GM06990 (cell line): ENCODE measurements at places on chromosomes 4 and X.

- no peak for DNase-seq
Observed at GRCh38 chr4:119517361-119518229, 111.0 kb downstream of the PDE5A start.

DNA sequence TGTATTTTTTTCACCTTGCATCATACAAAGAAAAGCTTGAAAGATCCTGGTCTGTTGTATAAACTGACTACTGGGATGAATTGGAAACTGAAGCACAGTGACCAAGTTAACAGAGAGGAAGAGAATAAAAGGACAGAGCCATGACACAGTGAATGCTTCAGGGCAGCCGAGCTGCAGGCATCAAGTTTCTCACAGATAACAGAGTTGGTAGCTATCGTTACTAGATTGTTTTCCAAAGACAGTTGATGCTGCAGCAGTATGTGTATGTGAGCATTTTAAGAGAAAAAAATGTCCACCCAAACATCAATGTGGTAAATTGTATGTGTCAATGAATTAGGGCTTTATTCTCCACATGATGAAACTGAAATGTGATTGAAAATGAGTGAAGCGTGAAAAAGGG, 1032.7 kb downstream of the ADGRL3 start:
- no peak for DNase-seq

DNA sequence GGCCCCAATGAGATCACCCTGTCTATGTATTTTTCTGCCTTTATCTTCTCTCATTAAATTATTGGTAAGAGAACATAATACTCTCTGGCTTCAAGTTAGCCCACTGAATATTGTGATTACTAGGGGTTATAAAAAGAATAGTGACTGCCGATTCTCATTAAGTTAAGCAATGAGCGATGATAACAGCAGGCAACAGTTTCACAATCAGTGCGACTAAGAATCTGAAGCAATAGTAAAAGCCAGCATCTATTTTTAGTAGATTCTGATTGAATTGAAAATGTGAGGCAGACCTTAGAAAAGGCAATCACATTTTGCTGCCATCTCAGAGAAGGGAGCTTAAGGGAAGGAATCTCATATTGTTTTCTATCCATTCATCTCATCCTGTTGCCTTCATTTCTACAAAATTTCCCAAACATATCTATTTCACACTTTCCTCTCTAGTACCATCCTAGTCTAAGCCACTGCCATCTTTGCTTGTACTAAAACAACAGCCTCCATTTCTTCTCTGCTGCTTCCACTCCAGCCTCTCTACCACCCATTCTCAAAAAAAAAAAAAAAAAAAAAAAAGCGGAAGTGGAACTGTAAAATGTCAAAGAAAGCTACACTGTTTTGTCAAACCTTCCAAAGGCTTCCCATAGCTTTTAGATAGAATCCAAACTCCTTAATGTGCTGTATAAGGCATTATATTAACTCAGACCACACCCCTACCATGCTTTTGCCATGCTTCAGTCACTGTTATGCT, 17.4 kb downstream of the GABRA4 start:
- DNase-seq = peak; percentile 69

- DNase-seq = no peak
Observed at GRCh38 chr4:174714393-174715211, 114.4 kb downstream of the GLRA3 start.

DNA sequence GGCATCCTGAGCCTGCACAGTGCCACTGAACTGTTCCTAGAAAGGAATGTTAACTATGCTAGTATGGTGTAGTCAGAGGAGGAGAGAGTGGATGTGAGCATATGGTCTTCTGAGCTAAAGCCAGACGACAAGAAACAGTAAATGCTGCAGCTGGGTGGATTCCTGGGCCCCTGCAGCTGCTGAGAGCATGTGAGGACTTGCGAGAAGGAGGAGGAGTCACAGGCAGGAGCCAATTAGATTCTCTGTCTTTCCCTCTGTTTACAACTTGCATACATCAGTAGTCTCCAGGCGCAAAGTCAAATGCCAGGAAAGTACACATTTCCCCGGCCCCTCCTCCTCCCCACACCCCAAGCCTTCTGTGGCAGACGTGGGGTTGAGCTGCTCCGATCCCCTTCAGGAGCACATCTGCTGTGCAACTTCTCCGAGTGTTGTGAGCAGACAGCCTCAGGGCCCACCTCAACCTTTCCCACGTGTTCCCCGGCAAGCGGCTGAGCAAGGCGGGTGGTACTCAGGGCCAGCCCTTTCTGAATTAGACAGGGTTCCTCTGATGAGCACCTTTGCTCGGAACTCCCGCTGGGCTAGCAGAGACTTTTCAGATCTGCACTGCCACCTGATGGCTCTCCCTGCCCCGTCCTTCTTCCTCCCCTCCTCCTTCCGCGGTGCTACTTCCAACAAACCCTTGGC, 108.7 kb upstream of the ATP6AP2 start:
- no peak for DNase-seq

DNA sequence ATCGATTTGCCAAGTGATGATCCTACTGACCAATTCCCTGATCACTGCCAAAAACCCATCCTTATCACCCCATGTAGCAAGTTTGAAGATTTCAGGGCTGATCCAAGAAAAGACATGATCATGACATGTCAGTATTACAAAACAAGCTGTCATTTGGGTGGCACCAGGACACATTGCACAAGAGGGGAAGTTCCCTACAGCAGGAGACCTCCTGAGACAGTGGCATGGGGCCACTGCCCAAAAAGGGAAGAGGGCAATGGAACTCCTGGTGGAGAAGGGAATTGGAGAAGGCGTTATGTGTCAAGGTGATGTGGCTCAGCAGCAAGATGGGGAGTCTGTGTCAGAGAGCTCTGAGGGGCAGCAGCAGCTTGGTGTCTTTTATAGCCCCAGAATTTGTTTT, 43.4 kb downstream of the ZNF182 start:
- no peak for DNase-seq
